Activated naive CD4-positive, alpha-beta T cell (primary cell): ENCODE measurements at places on chromosomes 3 and 15.

DNA sequence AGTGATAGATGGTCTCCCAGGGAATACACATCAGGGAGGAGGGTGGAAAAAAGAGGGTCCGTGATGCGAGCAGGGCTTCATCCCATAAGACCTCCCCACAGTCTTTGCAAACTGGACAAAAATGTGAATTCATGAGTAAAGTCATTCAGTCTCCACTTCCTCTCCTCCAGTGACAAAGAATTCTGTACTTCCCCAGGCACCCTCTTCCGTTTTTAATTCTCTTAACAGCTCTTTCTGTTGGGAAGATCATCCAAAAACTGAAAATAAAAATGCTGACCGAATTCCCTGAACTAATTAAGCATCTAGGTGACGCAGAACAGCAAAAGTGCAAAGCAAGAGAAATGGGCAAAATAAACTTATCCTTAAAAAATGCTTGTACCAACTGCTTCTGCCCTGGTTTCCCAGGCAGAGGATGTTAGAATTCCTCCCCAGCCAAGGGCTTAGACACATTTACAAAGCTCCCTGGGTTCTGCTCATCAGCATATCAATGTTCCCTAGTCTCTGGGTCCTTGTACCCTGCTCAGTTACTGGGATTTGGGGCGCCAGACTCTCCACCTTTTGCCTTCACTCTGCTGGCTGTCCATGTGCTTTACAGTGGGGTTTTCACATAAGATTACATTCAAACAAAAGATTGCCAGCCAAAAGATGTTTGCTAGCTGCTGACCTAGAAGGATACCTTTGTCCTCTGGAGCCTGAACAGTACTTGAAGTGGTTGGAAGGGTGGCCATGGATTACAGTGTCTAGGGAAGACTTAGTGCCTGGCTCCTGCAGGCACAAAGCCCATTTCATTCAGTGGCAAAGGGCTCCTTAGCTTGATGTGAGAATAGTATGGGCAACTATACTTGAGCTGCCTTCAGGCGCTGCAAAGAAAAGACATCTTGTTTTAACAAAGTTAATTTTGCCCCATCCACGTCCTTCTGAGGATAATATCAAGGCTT is 69.4 kb downstream of the ARNT2 start:
- no peak for DNase-seq

GRCh38 chr15:98202256-98202655 is 241.8 kb downstream of the ARRDC4 start:
- no peak for DNase-seq

DNA sequence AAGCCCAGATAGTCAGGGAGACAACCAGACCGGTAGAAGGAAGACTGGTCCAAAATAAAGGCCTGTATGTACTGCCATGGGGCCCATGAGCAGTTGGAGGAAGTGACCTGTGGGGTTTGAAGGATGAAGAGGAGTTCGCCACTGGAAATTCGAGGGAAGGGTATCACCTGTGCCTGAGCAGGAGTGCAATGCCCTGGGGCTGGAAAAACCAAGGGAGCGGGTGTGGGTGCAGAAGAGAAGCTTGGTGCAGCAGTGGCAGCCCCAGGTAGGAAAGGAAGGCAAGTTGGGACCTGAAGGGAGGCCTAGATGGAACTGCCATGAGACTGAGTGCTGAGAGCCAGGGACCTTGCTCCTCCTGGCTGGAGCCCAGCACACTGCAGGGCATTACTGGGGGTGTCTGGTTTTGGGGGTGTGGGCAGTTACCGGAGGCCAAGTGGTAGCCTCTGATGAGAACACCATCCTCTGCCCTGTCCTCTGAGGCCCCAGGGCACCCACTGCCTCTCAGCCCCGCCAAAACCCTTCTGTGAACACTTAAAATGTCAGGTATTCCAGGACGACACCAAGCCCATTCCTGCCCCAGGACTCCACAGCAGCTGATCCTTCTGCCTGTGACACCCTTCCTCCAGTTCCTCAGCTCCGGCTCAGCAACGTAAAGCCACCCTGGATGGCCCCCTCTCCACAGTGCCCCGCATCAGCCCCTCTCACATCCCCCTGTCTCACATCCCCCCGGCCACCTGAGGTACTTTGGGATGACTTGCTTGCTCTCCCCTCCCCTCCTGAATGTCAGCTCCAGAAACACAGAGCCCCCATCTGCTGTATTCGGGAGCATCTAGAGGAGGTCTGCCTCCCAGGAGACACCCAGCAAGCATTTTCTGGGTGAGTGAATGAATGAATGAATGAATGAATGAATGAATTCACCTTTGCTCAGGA is 42.9 kb downstream of the WNT7A start:
- no peak for DNase-seq

- DNase-seq: no peak
These were observed 179.6 kb downstream of the NSMCE3 start for GRCh38 chr15:29089731-29090616.

DNA sequence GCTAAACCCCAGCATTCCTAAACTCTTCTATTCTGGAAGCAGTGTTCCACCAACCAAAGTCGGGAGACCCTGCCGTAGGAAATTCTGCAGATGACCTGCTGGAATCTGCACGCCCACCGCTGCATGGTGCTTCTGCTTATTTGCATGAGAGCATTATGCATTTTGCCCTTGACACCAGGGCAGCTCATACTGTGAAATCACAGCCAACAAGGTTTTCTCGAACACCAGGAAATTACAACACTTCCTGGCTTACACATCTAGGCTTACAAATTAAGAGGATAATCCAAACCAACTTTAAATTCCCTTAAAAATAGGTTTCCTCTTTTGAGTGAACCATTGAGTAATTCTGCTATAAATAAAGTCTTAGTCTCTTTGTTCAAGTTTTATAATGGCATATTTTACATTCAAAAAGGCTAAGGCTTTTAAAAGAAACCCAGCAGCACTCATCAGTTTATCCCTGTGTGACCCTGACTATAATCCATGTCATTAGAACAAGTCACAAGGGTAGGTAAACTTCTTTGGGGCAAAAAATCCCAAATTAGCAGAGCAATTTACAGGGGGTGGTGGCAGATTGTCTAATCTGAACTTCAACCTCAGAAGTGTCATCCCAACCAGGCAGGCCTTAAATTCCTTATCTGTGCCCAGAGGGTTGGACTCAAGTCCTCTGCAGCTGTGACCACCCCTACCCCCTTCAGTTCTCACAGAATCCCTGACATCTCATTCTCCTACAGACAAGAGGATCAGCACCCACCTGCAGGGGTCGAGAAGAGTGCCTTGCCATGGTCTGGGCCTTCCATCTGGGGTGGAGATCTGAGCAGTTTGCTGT is 33.5 kb upstream of the RBP1 start:
- no peak for DNase-seq

GRCh38 chr15:36370731-36371112 is 208.7 kb upstream of the CDIN1 start:
- DNase-seq: no peak

DNA sequence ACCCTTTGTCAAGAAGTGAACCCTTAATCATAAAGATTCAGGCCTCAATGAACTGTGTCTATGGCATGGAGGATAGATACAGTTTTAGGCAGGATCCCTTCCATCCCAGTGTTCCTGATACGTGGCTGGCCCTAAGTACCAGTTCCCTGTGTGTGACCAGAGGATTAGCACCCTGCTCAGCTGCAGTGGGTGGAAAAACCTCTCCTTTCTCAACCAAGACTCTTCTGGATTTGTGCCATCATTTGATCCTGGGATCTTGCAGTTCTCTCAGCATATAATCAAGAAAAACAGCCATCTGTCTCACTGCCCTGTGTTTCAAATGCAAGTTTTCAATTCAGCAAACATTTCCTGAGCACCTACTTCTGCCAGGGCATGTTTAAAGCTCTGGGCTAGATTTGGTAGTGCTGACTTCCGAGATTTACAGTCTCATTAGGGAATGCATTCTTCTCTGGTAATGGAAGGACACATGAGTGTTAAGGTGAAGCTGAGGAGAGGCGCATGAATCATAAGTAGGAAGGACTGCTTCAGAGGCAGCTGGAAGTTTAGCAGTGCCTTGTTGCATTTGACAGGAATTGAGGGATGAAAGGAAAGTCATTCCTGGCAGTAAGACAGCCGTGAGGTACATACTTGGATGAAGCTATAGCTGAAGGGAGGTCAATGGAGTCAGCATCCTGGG is 388.3 kb downstream of the MFSD1 start:
- DNase-seq: no peak

DNA sequence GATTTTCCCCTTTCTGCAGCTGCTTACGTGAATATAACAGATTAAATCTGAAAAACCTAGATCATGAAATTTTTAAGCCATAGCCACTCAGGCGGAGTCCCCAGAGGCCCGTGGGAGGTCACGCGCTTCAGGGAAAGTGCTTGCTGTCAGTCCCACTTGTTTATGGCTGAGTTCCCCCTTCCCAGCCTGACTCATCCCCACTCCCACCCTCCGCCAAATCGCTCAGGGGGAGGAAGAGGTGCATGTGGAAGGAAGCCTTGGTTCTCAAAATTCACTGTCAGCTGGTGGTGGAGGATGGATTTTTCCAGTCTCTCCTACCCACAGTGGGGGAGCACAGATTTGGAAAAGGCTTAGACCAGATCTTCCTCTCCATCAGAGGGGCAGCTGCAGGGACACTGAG is 67.4 kb downstream of the CORO2B start:
- no peak for DNase-seq

DNA sequence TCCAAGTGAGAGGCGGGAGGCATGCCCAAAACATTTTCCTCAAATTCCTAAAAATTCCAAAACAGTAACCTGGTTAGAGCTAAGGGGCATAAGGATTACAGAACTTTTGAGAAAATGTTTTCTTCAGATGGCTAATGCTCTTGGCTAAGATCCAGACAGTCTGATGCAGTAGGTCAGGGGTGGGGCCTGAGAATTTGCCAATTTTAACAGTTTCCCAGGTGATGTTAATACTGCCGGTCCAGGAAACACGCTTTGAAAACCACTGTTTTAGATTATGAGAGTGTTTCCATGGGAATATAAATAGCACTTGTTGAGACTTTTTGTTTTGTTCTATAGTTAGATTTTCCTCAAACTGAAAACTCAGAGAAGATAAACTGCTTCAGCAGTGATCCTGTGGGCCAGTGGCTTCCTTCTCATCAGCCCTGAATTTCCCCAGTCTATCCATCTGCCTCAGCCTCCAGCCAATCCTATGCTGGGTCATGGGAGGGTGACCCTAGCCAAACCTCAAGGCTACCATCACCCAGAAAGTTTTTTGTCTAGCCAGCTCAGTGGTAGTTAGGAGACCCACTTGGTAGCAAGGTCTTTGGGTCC is 71.6 kb upstream of the ACP3 start:
- DNase-seq: no peak

DNA sequence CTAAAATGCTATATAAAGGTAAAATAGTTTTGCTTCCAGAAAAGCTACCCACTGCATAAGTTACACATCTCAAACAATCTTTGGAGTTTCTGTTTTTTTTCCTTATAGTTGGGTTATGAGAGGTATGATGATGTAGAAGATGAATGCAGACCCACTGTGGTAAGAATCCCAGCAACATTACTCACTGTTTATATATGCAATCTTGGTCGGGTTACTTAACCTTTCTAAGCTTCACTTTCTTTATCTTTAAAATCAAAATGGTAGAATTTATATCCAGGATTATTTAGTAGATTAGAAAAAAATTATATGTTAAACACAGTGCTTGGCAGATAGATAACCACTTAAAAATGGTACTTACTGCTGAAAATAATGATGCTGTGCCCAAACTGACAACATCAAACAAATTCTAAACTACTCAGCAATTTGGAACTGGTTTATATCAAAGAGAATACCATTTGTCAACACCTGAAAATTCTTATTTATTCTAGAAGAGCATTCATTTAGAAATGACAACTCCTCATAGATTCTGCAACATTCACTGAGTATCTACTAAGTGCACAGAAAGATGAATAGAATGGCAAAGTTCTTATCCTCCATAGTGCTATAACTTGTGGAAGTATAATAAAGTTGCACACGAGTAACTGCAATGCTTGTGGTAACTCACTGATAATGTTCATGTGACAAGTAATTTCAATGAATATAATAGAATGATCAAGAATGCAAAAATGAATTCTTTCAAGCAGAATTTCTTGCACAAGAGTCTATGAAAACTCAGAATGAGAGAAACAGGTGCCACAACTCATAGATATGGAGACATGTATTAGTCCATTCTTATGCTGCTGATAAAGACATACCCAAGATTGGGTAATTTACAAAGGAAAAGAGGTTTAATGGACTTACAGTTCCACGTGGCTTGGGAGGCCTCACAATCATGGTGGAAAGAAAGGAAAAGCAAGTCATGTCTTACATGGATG is 129.0 kb upstream of the SLC7A14 start:
- no peak for DNase-seq

DNA sequence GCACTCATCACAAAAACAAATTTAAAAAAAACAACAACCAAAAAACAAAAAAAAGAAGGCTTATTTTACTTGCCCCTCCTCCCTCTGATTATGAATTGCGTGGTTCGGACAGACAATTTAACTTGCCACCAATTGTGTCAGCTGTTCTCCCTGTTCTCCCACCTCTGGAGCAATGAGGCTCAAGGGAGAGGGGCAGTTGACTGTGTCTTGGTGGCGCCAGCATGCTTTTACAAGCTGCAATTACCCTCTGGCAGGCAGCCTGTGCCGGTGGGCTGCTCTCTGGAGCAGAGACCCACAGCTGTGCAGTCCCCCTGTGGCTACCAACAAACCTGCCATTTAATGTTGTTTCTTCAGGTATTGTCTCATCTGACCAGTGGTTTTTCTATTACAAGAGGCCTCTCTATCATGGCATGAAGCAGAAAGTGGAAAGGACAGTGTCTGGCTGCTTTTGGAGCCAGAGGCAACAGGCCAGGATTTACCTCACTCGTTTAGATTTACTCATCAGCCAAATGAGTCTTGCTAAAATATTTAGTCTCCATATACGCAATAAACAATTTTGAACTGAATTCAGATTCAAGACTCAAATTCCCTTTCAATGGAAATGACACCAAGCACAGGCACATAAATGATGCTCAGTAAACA is 192.0 kb upstream of the TPRG1 start:
- DNase-seq: no peak

DNA sequence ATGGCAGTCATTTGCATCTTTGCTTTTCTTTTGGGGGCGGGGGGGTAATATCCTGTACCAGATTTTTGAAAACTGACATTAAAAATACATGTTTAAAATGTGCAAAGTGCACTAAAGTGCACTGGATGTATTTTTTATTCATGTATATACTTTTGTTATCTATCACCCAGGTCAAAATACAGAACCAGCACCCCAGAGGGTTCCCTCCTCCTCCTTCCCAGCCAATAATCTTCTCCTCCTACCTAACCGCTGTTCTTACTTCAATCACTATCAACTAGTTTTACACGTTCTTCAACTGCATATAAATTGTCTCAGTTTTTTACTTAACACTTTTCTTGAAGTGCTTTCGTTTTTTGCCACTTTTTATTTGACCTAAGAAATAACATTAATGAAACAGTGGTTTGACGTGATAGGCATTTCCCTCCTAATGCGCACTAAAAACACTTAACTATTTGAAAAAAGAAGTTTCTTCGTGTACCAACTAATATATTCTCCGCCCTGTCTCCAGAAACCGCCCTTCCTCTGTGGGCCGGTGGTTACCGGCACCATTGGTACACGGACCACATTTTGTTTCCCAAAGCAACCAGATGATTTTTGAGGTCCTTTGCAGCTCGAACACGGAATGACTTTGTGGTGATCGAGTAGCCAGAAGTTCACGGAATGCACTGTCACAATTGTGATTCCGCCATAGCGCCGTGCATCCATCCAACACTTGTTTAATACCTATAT is 836 bp upstream of the AKAP13 start:
- peak; percentile 6 for DNase-seq

GRCh38 chr15:70096215-70097062 is 1.3 kb downstream of the TLE3 start:
- peak; percentile 46 for DNase-seq

GRCh38 chr3:158765518-158766205 is 33.4 kb upstream of the RARRES1 start:
- DNase-seq: no peak

- no peak for DNase-seq
These were observed 21.6 kb downstream of the RLBP1 start for GRCh38 chr15:89199746-89200145.

GRCh38 chr3:182445576-182445975 is 347.7 kb upstream of the ATP11B start:
- DNase-seq: no peak
